ENCODE measurements at places on chromosomes 3 and 15.

- DNase-seq, result no peak
These were observed 867.6 kb downstream of the EPHA3 start for GRCh38 chr3:89974903-89975519.

DNA sequence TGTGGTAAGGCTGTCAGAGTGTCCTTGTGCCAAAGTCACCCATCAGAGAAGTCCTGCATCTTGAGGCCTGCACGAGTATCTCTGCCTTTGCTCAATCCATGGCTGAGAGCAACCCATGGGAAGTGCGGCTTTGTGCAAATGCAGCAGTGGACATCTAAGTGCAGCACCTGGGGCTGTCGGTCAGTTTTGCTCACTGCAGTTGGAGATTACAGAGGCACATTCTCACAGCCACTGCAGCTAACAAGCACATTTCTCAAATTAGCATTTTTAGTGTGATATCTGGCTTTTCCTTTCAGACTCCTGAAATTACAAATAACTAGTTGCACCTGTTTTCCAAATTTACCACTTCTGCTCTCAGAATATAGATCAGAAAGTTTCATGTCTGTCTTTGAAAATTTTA, 81.5 kb upstream of the DAZL start:
- no peak for DNase-seq

- DNase-seq, result no peak
These were observed 11.6 kb upstream of the BAHD1 start for GRCh38 chr15:40429068-40429710.

GRCh38 chr3:72350761-72351505, 497.3 kb downstream of the SHQ1 start:
- no peak for DNase-seq

DNA sequence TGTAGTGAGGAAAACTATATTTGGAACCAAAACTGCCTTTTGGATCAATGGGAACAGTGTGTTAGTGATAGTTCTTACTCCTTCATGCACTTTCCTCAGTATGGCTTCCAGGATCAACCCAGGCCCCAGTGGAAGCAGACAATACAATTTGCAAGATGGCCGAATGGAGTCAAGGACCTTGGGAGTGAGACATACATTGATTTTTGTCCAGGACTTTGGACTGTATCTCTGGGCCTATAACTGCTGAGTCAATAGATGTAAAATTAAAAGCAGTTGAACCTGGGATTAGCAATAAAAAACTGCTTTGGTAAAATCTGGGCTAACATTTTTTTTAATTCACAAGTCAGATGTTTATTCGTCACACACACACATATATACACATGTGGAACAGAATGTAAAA, 1.8 kb downstream of the ARRDC4 start:
- no peak for DNase-seq

- DNase-seq, result no peak
These were observed 9.2 kb upstream of the TGFBR2 start for GRCh38 chr3:30597131-30597768.

DNA sequence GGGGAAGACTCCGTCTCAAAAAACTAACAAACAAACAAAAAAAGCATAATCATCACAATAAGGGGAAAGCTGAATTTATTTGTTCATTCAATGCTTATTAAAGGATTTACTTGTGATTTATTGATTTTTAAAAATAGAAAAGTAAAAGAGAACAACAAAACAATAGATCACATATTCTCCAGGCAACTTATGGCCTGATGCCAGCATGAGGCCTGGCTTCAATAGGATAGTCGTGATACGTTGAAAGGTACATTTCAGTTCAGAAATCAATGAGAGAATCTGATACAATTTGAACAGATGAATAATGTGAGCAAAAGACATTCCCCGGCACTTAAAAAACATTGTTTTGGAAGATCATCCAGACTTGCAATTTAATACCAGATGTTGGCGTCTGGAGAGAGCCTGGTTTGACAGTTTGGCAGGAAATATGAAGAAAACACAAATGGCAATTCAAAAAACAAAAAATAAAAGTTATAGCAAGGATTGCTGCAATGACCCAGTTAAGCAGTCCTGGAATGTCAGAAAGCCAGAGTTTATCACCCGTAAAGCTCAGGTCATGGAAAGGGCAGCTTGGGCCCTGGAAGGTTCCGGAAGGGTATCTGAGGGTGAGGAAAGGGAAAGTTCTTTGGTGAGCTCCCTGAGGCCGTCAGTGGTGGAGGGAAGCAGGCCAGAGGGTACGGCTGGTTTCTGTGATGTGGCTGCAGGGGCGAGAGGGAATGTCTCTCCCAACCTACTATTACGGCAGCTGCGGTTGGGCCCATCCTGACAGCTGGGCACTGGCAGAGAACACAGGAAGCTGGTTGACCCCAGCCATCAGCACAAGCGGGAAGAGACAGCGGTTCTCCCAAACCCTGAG, 230.2 kb upstream of the HES1 start:
- DNase-seq, result no peak

- DNase-seq, result no peak
These were observed 200.5 kb downstream of the ITPR1 start for GRCh38 chr3:4693620-4694019.

GRCh38 chr15:99244306-99244705, 5.1 kb downstream of the TTC23 start:
- DNase-seq, result no peak

- DNase-seq, result no peak
These were observed 1531.1 kb downstream of the SI start for GRCh38 chr3:163547014-163547685.

- no peak for DNase-seq
These were observed 21.2 kb downstream of the ARL13B start for GRCh38 chr3:94001191-94001590.

DNA sequence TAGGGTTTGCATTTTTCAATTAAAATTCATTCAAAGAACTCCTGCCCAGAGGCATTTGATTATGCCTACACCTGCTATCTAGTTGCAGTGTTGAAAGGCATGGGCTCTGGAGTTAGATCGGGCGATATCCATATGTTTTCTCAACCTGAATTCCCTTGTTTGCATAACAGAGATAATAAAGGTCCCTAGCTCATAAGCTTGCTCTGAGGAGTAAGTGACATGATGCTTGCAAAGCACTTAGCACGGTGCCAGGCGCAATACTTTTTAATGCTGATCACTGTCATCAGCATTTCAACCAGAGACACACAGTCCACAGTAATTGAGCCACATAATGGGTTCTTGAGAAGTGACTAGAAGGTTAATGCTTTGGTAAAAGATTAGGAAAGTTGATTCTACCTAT, 106.3 kb upstream of the SAMMSON start:
- no peak for DNase-seq

- DNase-seq, result no peak
These were observed 203.5 kb downstream of the MECOM start for GRCh38 chr3:169460035-169460434.

DNA sequence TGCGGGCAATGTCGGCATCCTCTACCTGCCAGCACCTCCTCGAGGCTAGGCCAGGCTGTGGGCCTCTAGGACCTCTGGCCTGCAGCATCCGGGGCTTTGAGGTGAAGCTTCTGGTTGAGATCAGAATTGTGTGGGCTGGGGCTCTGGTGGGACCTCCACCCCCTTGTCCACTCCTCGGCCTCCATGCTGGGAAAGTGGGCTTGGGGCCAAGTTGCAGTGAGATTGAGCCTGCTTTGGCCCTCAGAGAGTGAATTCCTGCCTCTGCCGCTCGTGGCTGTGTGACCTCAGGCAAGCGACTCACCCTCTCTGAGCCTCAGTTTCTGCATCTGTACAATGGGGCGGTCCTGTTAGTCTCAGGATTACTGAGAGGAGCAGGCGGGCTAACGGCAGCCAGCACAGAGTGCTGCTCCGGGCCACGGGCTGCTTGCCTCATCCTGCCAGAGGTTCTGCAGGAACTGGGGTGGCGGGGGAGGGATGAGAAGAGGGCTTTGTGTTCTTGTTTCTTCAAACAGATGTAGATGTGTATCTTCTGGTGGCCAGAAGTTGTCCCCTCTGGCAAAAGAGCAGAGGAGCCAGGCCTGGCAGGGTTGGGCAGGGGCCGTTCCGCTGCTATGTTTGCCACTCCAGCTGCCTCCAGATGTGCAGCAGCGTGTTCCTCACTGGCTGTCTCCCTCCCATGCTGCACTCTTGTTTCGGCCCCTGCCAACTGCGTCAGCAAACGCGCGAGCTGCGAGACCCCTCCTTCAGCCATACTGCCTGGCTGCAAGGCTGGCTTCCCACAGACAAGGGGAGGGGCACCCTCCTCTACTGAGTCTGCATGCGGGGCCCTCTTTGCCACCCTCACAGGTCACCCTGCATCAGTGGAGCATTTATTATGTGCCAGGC, 33.7 kb downstream of the FBLN2 start:
- DNase-seq, result no peak

DNA sequence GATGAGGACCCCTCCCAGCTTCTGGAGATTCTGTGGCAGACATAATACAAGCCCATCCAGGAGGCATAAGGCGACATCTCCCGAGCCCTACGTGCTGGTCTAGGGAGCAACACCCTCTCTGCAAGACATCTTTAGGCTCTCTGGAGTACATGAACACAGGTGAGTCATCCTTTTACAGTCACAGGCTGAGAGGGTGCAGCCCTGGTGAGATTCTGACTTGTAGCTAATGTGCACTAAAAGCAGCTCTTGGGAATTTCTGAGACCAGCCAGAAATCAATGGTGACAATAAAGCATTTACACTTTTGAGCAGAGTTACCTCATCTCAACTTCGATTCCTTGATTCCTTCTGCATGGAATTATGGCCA, 131.1 kb downstream of the XXYLT1 start:
- DNase-seq, result no peak

GRCh38 chr3:14796403-14797077, 22.2 kb upstream of the FGD5 start:
- no peak for DNase-seq

DNA sequence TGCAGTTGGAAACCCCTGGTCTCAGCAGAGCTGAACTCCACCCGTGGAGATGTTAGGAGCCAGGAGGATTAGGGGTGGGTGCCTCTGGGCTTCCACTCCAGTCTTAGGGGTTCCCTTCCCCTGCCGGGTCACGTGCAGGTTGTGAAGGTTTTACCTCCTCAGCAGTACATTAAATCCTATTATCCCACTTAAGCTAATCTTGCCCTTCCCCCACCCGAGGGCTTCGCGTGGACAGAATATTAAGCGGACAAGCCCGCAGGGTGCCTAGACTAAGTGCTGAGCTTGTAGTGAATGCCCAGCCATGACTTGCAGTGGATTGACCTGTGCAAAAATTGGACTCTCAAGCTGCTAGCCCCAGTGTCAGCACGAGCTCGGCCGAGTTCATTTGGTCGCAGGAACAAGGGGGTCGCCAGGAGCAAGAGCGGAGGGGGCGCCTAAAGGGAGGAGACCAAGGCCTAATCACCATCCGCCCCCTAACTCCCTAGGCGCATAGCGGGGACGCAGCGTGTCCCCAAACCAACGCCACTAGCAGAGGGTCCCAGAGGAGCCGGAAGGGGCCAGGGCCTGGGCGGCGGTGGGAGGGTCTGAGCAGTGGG, 498 bp upstream of the SEMA4B start:
- no peak for DNase-seq

All from stimulated activated naive CD4-positive, alpha-beta T cell (primary cell).